ENCODE measurements at places on chromosomes 13 and 19. TPM values are rescaled to one million over a fixed set of nuclear protein-coding genes. Genes with fewer than 3 reads are reported as not detected.

GRCh38 chr19:30567536-30568232, 195.5 kb downstream of the ZNF536 start:
- DNase-seq, result no peak

LGALS14 gene
- total RNA-seq, result not detected

- no peak for DNase-seq
Observed at GRCh38 chr13:93325303-93326233, 99.0 kb downstream of the GPC6 start.

PCDH17 gene
- total RNA-seq, result 1.7 TPM

- no peak for DNase-seq
Observed at GRCh38 chr13:20231839-20232555, at the start of gene GJB6. Gene GJB6, minus strand, starts transcription at chr13:20232319. Its CDS starts 8,839 bp downstream, at chr13:20223480.

- DNase-seq, result no peak
Observed at GRCh38 chr19:20325151-20325550, 158.1 kb downstream of the ZNF486 start.

- DNase-seq, result no peak
Observed at GRCh38 chr13:86986448-86986847, 684.7 kb upstream of the SLITRK5 start.

GRCh38 chr19:41641879-41642485, 15.1 kb upstream of the CEACAM4 start:
- DNase-seq, result peak; percentile 19

GRCh38 chr19:7927605-7928333, 1.8 kb upstream of the CTXN1 start:
- no peak for DNase-seq

DNA sequence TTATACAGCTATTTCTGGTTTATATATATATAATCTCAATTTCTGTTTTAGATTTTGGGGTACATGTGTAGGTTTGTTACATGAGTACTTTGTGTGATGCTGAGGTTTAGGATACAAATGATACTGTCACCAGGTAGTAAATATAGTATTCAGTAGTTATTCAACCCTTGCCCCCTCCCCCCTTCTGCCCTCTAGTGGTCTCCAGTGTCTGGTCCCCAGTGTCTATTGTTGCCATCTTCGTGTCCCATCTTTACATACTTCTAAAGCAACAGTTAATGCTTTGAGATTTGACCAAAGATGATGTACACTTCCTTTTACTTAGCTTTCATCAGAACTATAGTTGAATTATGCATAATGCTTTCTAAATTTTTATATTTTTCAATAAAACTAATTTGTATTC, 1623.4 kb upstream of the PRR20A start:
- DNase-seq, result no peak

PSG2 gene
- total RNA-seq, result 22.9 TPM

DNA sequence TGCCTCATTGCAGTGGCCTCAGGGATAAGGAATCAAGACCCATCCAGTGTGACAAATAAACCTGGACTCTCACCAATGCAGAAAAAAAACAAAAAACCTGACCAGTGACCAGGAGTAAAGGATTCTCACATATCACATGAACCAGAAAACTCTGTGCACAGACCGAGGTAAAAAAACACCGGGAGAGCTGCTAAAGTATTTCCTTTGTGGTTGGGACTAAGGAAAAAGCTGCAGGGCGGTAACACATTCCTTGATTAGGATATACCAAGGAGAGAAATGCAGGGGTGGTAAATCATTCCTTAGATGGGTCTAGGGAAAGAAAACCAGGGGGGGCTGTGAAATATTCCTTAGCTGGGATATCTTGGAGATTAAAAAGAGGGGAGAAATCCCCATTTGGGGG, 64.8 kb upstream of the ZNF85 start:
- no peak for DNase-seq

GRCh38 chr13:80359414-80359777, 18.5 kb upstream of the SPRY2 start:
- no peak for DNase-seq

ZNF566 gene
- 34.2 TPM for total RNA-seq

DNA sequence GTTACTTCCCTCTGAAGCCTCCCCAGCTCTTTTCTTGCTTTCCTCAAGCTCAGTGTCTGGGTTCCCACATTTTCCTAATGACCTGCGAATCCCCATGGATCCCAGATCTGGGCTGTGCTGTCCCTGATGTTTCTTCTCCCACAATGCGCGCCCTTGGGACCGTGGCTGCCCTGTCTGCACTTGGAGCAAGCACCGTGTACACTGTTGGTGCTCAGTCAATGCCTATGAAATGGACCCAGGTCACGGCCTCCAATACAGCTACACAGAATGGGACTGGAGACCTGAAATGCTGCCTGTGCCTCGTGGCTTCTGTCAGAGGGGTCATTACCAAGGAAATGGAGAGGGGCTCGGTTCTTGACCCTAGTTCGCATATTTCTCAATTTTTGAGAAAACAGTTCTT, 160.1 kb upstream of the SOX1 start:
- DNase-seq, result no peak

- no peak for DNase-seq
Observed at GRCh38 chr13:80339912-80340650, 845 bp downstream of the SPRY2 start.

GRCh38 chr13:110116072-110116487, 190.9 kb downstream of the COL4A1 start:
- DNase-seq, result peak; percentile 51

TMEM221 gene
- not detected for total RNA-seq

GRCh38 chr19:51688671-51689571, 4.2 kb upstream of the SPACA6 start:
- peak; percentile 99 for DNase-seq

DNA sequence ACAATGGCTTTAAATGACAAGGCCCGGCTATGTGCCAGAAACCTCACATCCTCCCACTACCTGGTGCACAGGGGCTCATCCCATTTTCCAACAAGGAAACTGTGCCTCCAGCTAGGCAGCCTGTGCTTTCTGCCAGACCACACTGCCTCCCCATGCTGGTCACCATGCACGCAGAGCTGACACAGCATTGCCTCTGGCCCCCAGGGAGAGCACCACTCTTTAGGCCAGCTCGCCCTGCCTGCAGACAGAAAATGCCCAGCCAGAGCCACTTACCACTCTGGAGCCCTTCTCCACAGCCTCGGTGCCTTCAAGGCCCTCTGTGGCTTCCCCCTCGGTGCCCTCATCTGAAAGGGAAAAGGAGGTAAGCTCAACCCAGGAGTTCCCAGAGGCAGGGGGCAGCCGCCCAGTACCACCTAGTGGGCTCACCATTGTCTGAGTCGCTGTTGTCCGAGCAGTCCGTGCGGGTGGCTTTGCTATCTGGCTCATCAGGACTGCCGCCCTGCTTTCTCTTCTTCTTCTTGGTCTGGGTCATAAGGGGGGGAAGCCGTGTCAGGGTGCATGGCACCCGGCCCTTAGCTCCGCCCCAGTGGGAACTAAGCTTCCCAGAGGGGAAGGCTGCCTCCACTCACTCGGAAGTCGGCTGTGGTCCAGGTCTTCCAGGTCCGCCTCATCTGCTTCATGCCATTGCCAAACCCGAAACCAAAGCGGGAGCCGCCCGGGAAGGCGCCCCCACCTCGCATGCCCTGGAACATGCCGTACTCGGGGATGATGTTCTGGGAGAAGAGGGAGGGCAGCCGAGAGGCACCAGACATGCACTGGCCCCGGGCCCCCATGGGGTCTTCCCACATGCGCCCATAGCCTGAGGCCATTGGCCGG, 18.0 kb downstream of the AKAP8L start:
- DNase-seq, result no peak

DNA sequence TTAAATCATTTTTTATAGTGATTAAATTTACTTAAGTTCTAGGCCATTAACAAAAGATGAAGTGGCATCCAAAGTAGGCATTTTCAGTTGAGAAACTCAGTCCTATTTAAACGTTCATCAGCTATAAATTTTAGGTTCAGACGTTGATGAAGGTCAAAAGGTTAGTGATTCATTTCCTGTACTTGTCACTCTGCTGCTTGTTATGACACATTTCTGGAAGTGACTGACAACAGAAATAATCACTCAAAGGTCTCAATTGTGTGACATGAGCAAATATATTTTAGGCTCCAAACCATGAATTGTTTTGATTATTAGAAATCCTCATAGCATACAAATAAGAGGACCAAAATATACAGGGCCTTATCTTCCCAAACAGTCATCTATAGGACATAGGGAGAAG, 10.3 kb upstream of the EDNRB start:
- no peak for DNase-seq

CEACAM3 gene
- total RNA-seq, result 3.4 TPM

DNA sequence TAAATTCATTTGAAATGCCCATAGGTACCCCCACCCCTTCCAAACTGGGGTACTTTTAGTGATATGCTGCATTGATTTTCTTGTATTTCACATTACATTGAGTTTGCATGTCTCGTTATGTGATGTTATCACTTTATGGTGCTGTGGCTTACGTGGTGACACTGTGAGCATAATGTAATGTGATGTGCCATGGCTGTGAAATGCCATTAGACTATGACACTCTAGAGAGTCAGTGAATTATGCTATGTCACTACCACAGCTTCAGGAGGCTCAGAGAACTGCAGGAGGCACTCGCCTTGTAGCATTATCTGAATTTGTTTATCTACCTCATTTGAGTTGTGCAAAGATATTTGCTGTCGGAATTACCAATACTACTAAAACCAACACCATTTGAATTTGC, 590.1 kb upstream of the SLC10A2 start:
- no peak for DNase-seq

DNA sequence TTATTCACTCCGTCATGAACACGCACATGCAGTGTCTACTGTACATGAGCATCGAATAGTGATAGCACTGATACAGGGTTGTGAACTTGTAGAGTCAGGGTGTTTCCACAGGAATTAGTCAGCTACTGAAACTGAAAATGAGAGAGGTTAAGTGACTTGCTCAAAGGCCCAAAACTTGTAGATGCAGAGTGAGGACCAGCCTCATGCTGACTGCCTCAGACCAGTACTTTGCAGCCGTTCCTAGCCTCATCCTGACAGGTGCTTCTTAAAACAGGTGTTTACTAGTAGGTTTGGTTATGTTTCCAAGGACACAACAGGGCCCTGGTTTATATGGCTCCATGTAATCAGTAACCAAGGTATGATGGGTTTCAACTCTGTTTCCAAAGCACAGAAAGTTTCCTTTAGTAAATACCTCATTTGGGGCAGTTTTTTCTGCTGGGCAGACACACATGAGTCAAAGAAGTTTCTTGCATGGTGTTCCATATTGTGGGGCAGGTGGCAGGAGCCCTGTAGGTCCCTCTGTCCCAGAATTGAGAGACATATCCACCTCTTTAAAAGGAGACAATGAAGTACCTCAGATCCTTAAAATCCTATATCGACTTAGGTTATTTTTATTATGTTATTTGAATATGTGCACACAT, 16.0 kb downstream of the FGF9 start:
- DNase-seq, result no peak

- no peak for DNase-seq
Observed at GRCh38 chr19:2324220-2324948, 4.0 kb downstream of the LSM7 start.

GRCh38 chr13:67117010-67117550, 113.1 kb downstream of the PCDH9 start:
- DNase-seq, result no peak

DNA sequence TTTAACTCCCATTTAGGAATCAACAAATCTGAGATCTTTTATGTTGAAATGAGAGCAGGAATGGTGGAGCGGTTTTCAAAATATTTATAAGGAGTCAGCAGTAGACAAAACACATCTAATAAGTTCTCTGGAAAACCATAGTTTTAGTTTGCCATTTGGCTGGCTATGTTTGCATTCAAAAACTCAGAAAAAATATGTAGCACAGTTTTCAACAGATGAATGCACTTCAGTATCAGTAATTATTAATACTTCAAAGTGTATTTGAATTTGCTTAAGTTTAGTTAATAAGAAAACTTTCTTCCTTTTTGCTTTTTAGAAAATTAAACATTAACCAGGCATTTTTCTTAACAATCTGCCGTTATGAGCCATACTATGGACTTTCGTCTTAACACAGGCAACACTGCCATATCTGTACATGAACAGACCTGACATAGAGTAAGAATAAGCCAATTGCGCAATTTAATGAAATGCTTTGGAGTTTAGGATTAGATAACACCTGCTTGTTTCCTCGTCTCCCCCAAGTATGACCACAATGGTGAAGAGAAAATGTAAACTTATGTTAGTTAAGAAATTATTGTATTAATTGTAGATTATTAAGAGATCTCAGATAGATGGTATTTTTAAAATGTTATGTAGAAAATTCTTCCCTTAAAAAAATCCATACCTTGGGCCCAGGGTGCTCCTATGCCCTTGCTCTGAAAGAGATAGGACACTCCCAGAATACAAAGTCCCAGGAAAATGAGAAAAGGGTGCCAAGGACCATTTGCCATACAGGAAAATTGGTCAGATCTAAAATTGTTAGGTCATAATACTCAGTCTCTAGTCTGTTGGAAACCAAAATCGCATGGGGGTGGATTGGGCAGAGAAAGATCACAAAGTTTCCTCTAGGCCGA, 552.3 kb upstream of the ARGLU1 start:
- no peak for DNase-seq

- no peak for DNase-seq
Observed at GRCh38 chr13:111082240-111082639, 32.9 kb upstream of the ARHGEF7 start.

- DNase-seq, result no peak
Observed at GRCh38 chr13:113383089-113383488, 19.2 kb upstream of the GRTP1 start.

DNA sequence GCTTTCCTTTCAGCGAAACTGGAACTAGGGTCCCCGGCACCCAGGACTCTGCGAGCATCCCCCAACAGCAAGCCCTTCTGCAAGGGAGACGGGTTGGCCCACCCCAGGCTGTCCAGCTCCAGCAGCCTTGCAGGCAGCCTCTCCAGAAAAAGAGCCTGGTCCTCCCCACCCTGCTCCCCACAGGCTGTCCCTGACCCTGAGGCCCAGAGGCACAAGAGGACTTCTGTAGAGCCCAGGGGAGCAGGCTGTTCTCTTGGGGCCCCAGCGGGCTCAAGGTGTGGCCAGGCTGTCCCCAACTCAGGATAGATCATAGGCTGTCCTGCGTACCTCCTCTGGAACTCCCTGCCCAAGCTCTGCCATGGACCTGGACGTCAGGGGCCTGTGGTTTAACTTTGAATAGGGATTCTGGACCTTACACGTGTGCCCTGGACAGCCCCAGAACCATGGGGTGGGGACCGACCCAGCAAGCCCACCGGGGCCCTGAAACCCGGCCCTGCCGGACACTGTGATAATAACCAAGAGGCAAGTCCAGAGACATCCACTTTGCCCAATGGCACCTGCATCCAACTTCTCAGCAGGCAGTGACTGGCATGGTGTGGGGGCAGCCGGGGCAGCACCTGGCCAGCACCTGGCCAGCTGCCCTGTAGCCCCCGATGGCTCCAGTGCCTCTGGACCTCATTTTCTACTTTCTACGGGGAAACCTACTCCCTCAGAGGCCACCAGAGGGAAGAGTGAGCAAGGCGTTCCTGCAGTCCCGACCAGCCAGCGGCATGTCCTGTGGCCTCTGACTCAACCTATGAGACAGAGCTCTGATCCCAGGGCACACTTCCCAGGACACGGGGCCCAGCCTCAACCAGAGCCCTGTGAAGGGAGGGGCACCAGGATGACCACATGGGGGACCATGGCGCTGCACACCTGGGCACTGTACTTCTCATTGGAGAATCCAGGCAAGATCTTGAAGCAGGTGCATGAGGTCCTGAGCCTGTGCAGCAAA, 50.9 kb upstream of the TPM4 start:
- peak; percentile 47 for DNase-seq

Measured in umbilical cord (tissue), 2 donors.